ENCODE measurements at places on chromosomes 3 and 15.

DNA sequence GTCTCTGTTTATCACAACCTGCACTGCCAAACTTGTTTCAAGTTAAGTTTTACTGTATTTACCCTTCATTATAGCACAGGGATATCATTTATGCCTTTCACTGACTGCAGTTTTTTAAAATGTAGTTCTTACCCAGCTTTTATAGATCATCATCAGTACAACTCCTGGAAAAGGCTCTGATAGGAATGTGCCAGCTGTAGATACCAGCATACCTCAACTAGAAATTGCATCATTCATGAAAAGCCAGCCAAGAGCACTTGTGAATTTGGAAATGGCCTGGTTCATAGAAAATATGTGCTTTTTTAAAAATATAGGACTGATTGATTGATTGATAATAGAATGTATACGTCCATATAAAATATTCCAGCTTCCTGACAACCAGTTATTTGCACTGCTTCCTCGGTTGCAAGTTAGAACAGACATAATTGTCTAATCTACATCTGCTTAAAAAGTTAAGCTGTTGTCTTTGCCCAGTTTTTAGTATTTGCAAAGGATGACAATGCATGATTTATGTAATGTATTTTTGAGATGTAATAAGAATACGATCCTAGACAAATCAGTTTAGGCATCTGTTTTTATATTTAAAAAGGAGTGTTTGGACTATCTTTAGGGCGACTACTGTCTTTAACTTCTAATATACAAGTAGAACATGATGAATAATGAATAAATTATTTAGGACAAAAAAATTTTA, 58.5 kb downstream of the DCUN1D1 start:
- DNase-seq, result no peak

DNA sequence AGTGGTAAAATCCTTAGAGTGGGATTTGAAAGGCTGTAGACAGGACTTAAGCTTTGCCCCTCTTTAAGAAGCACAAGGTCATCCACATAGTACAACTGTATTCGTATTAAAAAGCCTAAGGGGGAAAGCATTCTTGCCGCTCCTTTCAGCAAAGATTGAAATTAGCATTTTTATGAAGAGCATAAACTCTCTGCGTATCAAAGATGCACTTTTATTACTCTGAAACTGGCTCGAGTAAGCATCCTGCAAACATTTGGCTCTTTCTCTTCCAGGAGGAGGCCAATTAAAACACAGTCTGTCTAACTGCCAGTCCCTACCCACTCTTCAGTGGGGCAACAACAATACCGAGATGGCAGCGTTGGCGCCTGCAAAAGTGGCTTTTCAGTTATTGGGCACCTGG, 192.5 kb upstream of the TPRG1 start:
- no peak for DNase-seq

GRCh38 chr15:37810381-37810780, 124.1 kb upstream of the TMCO5A start:
- DNase-seq, result no peak

DNA sequence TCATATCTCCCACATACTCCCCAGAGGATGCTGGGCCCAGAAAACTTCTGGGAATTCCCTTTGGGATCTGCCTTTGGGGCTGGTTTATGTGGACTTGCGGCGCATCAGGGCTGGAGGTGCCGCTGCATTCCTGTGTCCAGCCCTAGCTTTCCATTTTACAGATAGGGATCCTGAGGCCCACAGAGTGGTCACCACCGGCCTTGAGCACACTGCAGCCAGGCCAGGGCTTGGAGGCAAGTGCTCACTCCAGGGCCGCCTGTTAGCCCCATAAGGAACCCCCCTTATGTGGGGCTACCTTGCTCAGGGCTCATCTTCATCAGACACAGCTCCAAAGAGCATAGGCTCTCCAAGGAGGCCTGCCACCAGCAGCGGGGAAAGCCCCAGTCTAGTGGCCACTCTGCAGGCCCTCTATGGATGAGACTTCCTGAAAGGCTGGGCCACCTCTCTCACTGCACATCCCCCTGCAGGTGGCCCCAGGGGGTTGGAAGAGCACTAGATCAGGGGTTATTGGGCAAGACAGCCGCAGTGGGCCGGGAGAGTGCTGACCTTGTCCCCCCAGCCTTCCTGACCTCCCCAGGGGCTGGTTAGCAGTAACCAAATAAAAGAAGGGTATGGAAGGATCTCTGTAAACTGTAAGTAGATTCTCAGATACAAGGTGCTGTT, 9.2 kb upstream of the ATP2B2 start:
- no peak for DNase-seq

- no peak for DNase-seq
Measured at GRCh38 chr15:31306426-31307269, 20.0 kb upstream of the KLF13 start.
